ENCODE measurements at places on chromosomes 13 and 19.
A peak's percentile ranks its signal among the peaks of the same experiment; 100 is the strongest.

DNA sequence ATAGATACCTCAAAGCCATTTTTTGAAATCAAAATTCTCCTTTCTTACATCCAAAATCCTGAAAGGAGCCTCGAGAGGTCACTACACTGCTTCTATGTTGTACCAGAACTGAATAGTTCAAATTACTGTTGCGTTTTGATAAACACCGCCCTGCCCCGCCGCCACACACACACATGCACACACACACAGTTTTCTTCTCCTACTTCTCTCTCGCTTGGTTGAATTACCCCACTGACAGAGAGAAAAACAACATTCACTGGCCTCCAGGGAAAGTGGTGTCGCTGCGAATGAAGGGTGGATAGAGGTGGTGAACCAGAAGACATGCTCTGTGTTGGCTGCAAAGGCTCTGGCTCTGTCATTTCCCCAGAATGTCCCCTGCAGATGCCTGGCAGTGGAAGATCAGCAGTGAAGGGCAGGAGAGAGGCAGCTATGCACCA lies 183.4 kb upstream of the RFC3 start:
- no peak for DNase-seq

- DNase-seq, result no peak
Measured at GRCh38 chr13:60370343-60370742, 26.7 kb upstream of the TDRD3 start.

- DNase-seq, result no peak
Measured at GRCh38 chr13:28055357-28055756, 45.0 kb downstream of the FLT3 start.

- no peak for DNase-seq
Measured at GRCh38 chr19:56750658-56751057, 79.1 kb upstream of the ZNF835 start.

DNA sequence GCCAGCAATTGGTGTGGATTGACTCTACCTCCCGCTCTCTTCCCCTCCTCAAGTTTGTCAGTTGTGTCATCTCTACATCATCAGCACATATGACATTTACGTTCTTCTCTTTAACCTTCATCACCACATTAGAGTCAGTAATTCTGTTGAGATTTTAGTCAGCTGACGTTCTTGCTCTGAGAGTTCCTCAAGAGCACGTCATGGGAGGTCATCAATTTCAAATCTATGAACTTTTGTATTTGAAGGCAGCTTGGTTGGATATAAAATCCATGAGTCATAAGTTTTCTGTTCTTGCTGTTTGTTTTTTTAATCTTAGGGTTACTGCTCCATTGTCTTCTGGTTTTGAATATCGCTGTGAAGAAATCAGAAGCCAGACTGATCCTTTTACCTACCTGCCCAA lies 21.8 kb upstream of the ARGLU1 start:
- DNase-seq, result no peak

DNA sequence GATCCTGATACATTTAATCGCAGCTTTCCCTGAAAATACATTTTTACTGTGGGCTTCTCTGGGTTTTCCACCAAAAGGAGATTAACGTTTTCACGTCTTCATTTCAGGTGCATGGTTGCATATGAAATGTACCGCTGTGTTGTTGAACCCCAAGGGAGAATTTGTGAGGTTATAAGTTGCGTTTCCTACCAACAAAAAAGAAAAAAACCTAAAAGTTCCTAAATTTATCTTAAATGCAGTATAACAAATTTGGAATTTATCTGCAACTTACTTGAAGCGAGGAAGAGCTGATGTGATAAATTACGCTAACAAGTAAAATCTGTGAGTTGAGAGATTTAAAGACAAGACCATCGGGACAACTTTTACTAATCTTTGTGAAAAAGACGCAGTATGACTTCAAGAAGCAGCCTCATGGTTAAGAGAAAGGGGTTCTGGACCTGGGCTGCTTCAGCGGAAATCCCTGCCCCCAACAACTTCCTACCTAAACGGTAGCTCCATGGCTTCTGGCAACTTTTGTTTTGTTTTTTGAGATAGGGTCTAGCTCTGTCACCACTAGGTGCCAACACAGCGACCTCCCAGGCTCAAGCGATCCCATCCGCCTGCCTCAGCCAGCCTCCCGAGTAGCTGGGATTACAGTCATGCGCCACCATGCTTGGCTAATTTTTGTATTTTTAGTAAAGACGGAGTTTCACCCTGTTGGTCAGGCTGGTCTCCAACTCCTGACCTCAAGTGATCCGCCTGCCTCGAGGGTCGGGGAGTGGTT lies 958 bp upstream of the OBI1 start:
- peak; percentile 28 for DNase-seq

GRCh38 chr19:8702350-8702749 lies 3.8 kb upstream of the ACTL9 start:
- DNase-seq, result peak; percentile 48

- no peak for DNase-seq
Measured at GRCh38 chr13:93230261-93230855, 3.8 kb downstream of the GPC6 start.

Measured in CD4-positive, CD25-positive, alpha-beta regulatory T cell (primary cell).